Left cardiac atrium (tissue), 4 donors: ENCODE measurements at places on chromosomes 5 and 9.

DNA sequence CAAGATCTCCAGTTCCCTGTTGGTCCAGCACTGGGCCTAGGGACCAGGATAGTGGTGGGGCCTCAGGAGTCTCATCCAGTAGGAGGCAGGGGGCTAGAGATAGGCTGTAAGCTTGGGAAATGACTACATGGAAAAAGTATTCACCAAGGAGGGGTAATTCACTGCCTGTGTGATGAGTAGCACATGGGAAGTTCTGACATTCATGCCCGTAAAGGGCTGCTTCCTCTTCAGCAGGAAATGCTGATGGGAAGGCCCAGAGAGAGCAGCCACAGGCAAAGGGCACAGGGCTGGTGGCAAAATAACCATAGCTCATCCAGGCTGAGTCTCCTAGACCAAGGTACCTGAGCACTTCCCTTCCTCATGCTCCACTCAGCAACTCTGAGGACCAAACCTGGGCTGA, 23.1 kb upstream of the FRRS1L start:
- DNase-seq: no peak

DNA sequence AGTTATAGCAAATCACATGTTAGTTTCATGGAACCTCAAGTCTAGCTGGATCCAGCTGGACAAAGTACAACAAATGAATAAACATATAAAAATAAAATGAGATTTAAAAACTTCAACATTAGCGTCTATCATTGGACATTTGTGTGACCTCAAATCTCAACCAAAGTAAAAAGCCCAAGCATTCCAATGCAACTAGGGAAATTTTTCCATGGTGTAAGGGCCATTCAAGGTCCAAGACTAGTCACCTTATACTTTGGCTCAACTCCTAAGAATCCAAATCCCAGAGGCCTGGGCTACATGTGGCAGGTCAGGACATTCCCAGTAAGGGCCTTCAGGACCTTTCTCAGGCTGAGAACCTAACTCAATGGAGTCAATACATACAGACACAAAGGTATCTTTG, 137.4 kb upstream of the DMAC1 start:
- DNase-seq: no peak

DNA sequence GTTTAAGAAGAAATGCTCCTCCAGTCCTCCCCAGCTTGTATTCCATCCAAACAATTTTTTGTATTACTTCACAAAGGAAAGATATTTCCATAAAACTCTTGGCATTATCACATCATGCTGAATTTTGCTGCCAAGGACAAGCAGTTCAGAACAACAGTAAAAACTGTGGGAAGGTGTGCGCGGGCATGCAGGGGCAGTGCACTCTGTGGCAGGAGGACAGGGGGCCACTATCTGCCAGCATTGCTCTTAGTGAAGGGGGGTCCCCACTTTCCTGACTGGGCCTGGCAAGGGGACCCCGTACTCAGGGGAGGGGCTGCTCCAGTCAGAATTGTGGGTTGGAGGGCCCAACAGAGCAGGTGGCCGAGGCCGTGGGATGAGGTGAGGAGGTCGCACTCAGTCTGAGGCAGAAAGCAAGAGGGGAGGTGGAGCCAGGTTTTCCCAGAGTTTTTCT, 32.8 kb downstream of the ANGPTL2 start:
- no peak for DNase-seq

- DNase-seq: no peak
These were observed 253.9 kb upstream of the TYRP1 start for GRCh38 chr9:12439267-12439666.

- no peak for DNase-seq
These were observed 355.6 kb upstream of the IZUMO3 start for GRCh38 chr9:24901319-24901718.

DNA sequence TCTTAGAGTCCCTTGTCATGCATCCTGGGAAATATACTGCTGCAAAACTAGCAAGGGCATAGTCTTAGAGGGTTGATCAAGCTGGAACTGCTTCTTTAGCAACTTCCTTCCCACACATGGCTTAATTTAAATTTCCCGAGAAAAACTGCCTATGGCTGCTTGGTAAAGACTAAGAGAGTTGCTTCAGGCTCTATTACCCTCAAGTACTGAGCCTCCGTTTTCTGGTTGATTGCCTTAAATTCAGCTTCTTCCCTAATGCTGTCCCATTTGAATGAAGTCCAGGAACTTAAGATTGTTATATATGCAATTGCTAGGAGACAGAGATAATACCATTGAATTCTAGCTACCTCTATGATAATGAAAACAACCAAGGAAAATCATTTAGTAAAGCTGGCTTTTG, 385.7 kb upstream of the CYLC2 start:
- no peak for DNase-seq

- no peak for DNase-seq
These were observed 128.7 kb downstream of the PAX5 start for GRCh38 chr9:36905101-36906066.

GRCh38 chr5:159207222-159207685, 2.1 kb downstream of the RNF145 start:
- no peak for DNase-seq
